NCI-H1694 treated with DMSO at 0.1 percent for 48 hours (cell line): ENCODE measurements at places on chromosomes 1 and 21.

- DNase-seq: no peak
Observed at GRCh38 chr1:229027158-229027557, 243.8 kb upstream of the RAB4A start.

GRCh38 chr1:158801396-158801795 lies 20.4 kb upstream of the OR6N2 start:
- DNase-seq: no peak

GRCh38 chr1:199978408-199978940 lies 49.0 kb upstream of the NR5A2 start:
- DNase-seq: peak; percentile 68

- no peak for DNase-seq
Observed at GRCh38 chr21:45431781-45432572, 27.0 kb downstream of the COL18A1 start.

GRCh38 chr1:182157187-182157586 lies 95.7 kb upstream of the ZNF648 start:
- DNase-seq: no peak

- no peak for DNase-seq
Observed at GRCh38 chr1:242828199-242828598, 303.7 kb upstream of the PLD5 start.
